ENCODE measurements at places on chromosomes 7 and 10.

GRCh38 chr7:117759950-117760640 lies 113.1 kb downstream of the CTTNBP2 start:
- DNase-seq = no peak

DNA sequence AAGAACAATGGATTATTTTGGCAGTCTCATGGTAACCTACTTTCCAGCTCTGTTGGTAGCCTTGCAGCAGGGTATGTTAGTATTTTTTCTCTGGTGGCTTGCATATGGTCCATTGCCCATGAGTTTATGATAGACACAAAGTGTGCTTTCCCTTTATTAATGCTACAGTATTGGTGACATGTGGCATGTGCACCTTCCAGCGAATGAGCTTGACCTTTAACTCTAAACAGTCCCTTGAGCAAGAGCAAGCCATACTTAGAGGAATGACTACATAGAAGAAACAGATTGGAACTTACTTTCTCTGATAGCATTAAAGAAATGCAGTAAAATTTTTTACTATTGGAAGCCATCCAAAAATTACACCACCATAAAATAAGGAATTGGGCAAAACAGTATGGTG lies 73.9 kb downstream of the VTI1A start:
- no peak for DNase-seq

- DNase-seq = no peak
Observed at GRCh38 chr10:108424656-108425055, 1260.2 kb upstream of the SORCS1 start.

DNA sequence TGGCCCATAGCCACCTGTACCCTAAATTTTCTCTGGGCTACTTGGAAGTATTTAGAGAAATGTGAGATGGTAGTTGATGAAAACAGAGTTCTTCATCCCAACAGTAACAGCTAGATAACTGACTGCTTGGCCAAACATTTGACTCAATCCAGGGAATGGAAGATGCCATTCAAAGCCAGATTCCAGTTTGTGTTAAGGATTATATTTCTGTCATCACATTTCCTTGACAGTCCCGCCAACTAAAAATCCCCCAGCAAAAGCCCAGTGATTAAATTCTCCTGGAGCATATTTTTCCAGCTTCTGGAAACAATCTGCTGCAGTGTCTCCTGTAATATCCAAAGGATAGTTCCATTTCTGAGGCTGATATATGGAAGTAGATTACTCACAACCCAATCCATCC lies 45.4 kb upstream of the PTN start:
- no peak for DNase-seq

DNA sequence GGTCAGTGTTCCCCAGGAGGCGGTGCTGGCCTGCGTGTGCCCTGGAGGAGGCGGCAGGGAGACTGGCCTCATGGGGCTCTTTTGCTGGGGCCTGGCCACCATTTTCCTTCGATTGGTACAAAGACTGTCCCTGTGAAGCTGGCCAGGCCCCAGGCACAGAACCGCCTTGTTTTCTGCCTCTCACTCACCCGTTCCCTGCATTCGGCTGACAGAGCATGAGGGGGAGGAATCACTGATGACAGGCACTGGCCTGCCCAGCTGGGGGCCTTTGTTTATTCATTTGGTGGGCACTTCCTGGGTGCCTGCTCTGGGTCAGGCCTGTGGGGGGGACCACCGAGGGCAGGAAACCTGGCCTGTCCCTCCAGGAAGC lies 139.2 kb downstream of the FAM53B start:
- no peak for DNase-seq

- DNase-seq = no peak
Observed at GRCh38 chr10:118966850-118967125, 62.7 kb upstream of the NANOS1 start.

GRCh38 chr7:134844200-134844599 lies 64.8 kb downstream of the CALD1 start:
- no peak for DNase-seq

GRCh38 chr7:31683445-31684225 lies 3.4 kb upstream of the PPP1R17 start:
- no peak for DNase-seq

GRCh38 chr10:60167050-60167449 lies 222.6 kb downstream of the ANK3 start:
- DNase-seq = no peak

- DNase-seq = no peak
Observed at GRCh38 chr10:97079448-97079847, 106.3 kb downstream of the SLIT1 start.

GRCh38 chr10:30775779-30776591 lies 146.4 kb upstream of the LYZL2 start:
- no peak for DNase-seq

DNA sequence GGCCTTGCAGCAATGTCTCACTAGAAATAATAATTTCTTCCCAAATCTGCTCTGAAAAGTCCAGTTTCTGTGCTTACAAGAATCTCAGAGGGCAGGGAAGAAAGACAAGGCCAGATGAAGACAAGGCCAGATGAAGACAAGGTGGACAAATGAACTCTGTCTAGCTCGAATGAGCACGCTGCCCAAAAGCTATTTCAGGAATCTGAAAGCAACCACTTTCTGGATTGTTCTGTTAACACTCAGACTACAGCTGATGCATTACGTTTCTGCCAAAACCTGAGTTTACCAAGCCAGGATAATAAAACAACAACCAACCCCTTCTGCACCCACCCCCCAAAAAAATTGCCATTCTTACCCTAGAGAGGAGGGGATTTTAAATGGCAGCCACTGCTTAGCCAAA lies 1073.6 kb downstream of the SORCS3 start:
- DNase-seq = no peak

Measured in Jurkat, Clone E6-1 (cell line).